Breast epithelium (tissue), 4 donors: ENCODE measurements at places on chromosomes 13 and 19. TPM values are rescaled to one million over a fixed set of nuclear protein-coding genes. Genes with fewer than 3 reads are reported as not detected.

GRCh38 chr13:91236921-91237320 is 110.6 kb upstream of the MIR17HG start:
- no peak for DNase-seq
- no peaks in the 10 kb centered on the region for H3K36me3 ChIP-seq
- no peaks in the 10 kb centered on the region for H3K27me3 ChIP-seq
- H3K27ac ChIP-seq, result no peak overlapping the region

DNA sequence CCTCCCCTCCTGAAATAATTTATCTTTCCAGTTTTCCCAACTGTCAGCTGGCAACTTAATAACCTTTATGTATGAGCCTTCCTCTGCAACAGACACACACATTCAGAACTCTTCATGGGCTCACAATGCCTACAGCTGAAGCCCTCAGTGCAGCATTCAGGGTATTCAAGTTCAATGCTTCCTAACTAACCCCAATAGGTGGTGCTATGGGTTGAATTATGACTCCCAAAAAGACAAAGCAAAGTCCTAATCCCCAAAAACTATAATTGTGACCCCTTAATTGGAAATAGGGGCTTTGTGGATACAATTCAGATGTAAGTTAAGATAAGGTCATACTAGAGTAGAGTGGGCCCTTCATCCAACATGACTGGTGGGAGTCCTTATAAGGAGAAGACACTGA is 202.2 kb downstream of the SUCLA2 start:
- no peaks in the 10 kb centered on the region for H3K27me3 ChIP-seq
- no peak for DNase-seq
- no peaks in the 10 kb centered on the region for H3K36me3 ChIP-seq
- H3K27ac ChIP-seq, result no peak overlapping the region

Gene LILRB1
- 2.6 TPM for total RNA-seq

Gene SPACA4
- not detected for total RNA-seq

- no peaks in the 10 kb centered on the region for H3K27me3 ChIP-seq
- H3K4me1 ChIP-seq, result no peaks in the 10 kb centered on the region
- DNase-seq, result no peak
- no peak overlapping the region for H3K27ac ChIP-seq
These were observed 167.5 kb upstream of the FREM2 start for GRCh38 chr13:38519229-38519911.

Gene CSNK1G2
- total RNA-seq, result 76.7 TPM

Gene FARP1
- 29.8 TPM for total RNA-seq

DNA sequence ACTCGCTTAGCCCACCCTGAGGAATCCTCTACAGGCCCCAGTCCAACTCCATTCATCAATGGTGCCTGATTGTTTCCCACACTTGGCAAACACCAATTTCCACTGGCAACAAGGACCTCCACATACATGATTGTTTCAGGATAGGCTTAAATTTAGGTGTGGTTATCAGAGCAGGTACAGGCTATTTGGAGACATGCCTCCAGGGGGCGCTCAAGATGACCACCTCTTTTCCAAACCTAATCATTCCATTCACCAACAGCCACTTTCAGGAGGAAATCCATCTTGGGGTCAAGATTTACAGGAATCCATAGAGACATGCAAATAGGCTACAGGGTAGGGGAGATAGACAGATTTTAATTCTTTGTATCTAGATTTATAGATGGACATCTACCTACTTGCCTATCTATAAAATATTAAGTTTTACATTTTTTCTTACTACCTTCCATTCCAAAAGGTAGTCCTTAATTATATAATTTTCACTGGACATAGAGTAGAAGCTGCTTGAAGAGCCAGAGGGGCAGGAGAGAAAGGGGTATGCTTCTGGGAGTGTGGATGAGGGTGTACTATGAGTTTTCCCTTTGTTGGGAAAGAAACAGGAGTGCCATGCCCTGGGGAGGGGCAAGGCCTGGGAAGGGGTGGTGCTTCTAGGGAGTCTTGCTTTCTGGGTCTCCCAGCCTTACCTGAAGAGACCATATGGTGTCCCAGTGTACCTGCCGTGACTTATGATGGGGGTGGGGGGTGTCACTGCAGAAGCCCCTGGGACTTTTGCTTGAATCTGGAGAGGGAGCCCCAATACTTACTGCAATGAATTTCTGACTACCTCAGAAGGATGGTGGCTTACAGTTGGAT is 14.1 kb upstream of the PCDH8 start:
- no peak overlapping the region for H3K27ac ChIP-seq
- H3K4me1 ChIP-seq, result no peaks in the 10 kb centered on the region
- peaks cover 10% of the 10 kb centered on the region for H3K27me3 ChIP-seq
- no peaks in the 10 kb centered on the region for H3K36me3 ChIP-seq

DNA sequence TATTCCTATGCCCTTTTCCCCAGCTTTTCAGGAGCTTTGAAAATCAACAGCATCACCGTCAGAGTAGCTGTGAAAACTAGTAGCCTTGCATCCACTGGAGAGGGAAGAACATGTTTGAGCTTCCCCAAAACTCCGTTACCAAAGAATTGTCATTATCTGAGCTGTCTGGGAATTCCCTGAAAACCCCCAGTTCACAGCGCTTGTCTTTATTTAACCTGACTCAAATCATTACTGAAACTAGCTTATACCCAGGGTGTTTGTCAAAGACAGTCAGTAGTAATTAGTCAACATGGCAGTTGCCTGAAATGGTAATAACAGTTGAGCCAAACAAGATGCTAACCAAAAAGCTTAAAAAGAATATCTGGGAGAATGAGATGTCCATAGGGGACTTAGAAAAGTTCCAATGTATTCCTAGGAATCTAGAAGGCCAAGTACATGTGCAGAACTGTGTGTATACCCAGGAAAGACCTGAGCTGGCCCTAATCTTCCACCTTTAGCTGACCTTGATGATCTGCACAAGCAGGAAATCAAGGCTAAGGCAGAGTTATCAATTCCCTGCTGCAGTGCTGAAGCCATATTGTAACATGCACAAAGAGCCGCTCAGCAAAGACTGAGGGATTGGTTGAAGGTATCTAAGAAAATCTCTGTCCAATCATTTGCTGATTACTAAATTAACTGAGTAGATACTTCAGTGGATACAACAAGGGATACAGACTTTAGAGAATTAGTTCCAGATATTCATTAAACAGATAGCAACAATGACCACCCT is 130.8 kb downstream of the KL start:
- no peak for DNase-seq
- no peaks in the 10 kb centered on the region for H3K36me3 ChIP-seq
- no peaks in the 10 kb centered on the region for H3K4me1 ChIP-seq
- H3K27ac ChIP-seq, result no peak overlapping the region

GRCh38 chr13:25241007-25241406 is 46.3 kb downstream of the MTMR6 start:
- no peaks in the 10 kb centered on the region for H3K27me3 ChIP-seq
- DNase-seq, result no peak
- H3K36me3 ChIP-seq, result no peaks in the 10 kb centered on the region

GRCh38 chr19:30669329-30670010 is 297.3 kb downstream of the ZNF536 start:
- no peaks in the 10 kb centered on the region for H3K36me3 ChIP-seq
- H3K4me1 ChIP-seq, result no peaks in the 10 kb centered on the region
- peak; percentile 70 for DNase-seq
- no peaks in the 10 kb centered on the region for H3K27me3 ChIP-seq
- H3K27ac ChIP-seq, result peak overlapping the region; percentile 59

Gene NLRP5
- not detected for total RNA-seq

Gene PRKD2
- total RNA-seq, result 25.5 TPM

DNA sequence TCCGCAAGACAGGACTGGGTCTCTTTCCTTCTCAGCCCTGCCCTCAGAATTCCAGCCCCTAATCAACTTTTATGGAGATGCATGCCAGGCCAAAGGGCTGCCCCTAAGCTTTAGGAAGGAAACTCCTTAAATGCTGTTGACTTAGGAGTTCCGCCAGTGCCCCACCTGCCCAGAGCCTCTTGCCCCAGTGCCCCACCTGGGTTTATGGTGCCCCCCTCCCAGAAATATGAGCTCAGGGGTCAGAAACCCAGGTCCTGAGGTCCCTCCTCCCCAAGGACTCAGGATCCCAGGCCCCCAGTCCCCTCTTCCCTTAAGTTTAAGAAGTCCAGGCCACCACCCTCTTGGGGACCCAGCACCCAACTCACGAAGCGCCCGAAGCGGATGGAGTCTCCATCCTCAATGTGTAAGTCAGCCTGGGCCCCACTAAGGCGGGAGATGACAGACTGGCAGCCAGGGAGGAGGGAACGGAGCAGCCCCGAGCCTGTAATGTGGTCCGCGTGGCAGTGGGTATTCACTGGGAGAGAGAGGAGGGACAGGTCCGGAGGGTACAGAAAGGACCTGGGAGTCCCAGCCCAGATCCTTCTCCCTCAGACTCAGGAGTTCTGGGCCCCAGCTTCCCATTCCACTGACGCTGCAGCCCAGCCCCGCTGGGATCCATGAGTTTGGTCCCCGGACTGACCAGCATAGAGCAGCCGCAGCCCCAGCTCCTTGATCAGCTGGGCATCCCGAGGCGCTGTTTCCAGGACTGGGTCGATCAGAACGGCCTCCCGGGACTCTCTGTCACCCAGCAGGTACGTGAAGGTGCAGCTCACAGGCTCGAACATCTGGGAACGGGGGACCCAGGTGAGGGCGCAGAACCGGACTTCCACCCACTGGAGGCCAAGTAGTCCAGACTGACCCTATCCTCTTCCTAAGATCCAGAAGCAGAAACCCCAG is 897 bp downstream of the ETHE1 start:
- no peak for DNase-seq
- H3K36me3 ChIP-seq, result no peaks in the 10 kb centered on the region
- H3K4me1 ChIP-seq, result peaks cover 8% of the 10 kb centered on the region
- H3K4me3 ChIP-seq, result peak overlapping the region; percentile 85
- no peaks in the 10 kb centered on the region for H3K27me3 ChIP-seq

GRCh38 chr13:49436890-49437289 is 7.0 kb downstream of the CAB39L start:
- H3K27me3 ChIP-seq, result no peaks in the 10 kb centered on the region
- H3K36me3 ChIP-seq, result peaks cover 3% of the 10 kb centered on the region
- H3K4me1 ChIP-seq, result no peaks in the 10 kb centered on the region

- H3K4me3 ChIP-seq, result peak overlapping the region; percentile 72
- peak; percentile 45 for DNase-seq
- peaks cover 8% of the 10 kb centered on the region for H3K4me1 ChIP-seq
- H3K27me3 ChIP-seq, result peaks cover 2% of the 10 kb centered on the region
These were observed 1.2 kb upstream of the ZNF574 start for GRCh38 chr19:42074513-42075363.

GRCh38 chr19:12425236-12425887 is 15.5 kb downstream of the ZNF443 start:
- H3K4me1 ChIP-seq, result no peaks in the 10 kb centered on the region
- H3K27me3 ChIP-seq, result no peaks in the 10 kb centered on the region
- H3K36me3 ChIP-seq, result no peaks in the 10 kb centered on the region
- no peak overlapping the region for H3K4me3 ChIP-seq
- DNase-seq, result no peak

DNA sequence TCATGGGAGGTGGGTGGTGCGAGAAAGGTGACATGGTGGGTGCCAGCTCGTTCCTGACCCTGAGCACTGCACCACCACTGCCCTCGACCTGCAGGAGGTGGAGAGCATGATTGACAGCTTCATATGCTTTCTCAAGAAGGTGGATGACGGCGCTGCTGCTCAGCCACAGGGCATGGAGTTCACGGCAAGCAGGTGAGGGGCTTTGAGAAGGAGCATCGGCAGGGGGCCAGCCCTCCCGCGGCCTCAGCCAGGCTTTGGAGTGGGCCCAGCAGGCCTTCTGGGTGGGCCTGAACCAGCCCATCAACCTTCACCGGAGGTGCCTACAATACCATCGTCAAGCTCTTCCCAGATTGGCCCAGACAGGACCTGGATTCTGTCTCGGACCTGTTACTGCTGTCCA is 18.9 kb upstream of the ZNF14 start:
- no peak for DNase-seq
- no peaks in the 10 kb centered on the region for H3K4me1 ChIP-seq
- H3K27me3 ChIP-seq, result no peaks in the 10 kb centered on the region
- H3K27ac ChIP-seq, result no peak overlapping the region
- H3K4me3 ChIP-seq, result no peak overlapping the region

Gene TLE6
- total RNA-seq, result 4.3 TPM

DNA sequence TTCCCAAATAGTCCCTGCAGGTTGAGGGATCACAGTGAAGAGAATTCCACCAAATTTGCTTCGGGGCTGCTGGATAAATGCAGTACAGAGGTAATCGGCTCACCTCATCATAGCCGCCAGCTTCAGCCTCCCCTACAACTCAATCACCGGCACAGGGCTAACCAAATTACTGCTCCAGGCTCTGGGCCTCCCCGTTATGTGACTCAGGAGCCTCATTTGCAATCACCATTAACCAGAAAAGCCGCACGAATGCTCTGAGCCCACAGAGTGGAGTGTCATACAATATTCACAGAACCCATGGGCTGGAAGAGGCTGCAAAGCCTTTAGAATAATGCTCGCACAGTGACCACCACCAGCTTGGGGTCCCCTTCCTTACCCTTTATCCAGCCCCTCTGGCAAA is 4.9 kb downstream of the SIAH3 start:
- no peaks in the 10 kb centered on the region for H3K4me1 ChIP-seq
- H3K27ac ChIP-seq, result no peak overlapping the region
- DNase-seq, result no peak

DNA sequence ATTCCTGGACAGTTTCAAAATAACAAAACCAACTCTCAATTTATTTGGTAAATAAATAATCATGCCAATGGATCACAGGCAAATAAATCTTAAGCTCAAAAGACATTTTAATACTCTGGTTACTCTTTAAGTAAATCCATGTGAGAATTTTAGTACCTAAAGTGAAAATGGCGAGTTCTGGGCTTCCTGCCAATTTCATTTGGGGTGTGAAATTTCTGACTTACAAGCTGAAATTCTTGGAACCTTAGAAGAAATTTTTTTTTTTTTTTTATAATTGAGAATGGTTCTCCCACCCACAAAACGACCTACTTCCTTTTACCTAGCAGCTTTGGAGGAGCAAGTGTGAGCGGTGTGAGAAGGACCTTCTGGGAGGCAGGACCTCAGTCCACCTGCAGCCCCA is 354.5 kb upstream of the NBEA start:
- no peak overlapping the region for H3K27ac ChIP-seq
- DNase-seq, result no peak
- no peak overlapping the region for H3K4me3 ChIP-seq

GRCh38 chr13:48637601-48638000 is 16.1 kb upstream of the CYSLTR2 start:
- H3K27me3 ChIP-seq, result no peaks in the 10 kb centered on the region
- no peak overlapping the region for H3K4me3 ChIP-seq
- no peak for DNase-seq
- no peaks in the 10 kb centered on the region for H3K4me1 ChIP-seq

Gene PGLYRP2
- 5.6 TPM for total RNA-seq

DNA sequence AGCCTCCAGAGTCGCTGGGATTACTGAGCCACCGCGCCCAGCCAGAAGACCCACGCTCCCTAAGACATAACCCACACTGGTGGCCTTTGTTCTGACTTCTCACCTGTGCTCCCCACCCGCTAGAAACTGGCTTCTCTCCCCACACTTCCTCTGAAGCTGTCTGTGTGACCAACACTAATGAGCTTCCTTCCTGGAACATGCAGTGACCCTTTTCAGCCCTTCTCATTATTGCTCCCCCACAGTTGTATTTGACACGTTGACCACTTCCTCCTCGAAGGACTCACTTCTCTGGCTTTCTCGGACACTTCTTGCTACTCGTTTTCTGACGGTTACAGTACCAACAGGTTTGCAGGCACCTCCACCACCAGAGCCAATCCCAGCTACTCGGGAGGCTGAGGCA is 10.9 kb downstream of the NCR1 start:
- no peak overlapping the region for H3K4me3 ChIP-seq
- no peaks in the 10 kb centered on the region for H3K27me3 ChIP-seq
- no peak overlapping the region for H3K27ac ChIP-seq
- no peak for DNase-seq

GRCh38 chr19:16429066-16429758 is 42.6 kb downstream of the EPS15L1 start:
- no peak overlapping the region for H3K27ac ChIP-seq
- H3K27me3 ChIP-seq, result no peaks in the 10 kb centered on the region
- DNase-seq, result peak; percentile 74
- H3K4me1 ChIP-seq, result no peaks in the 10 kb centered on the region
- H3K4me3 ChIP-seq, result no peak overlapping the region
- no peaks in the 10 kb centered on the region for H3K36me3 ChIP-seq

Gene ITPKC
- total RNA-seq, result 55.1 TPM
